ENCODE measurements at places on chromosomes 5 and 9.
A peak's percentile ranks its signal among the peaks of the same experiment; 100 is the strongest.

GRCh38 chr5:154868702-154869101 lies 10.3 kb downstream of the CNOT8 start:
- no peak for DNase-seq

- DNase-seq, result no peak
Measured at GRCh38 chr9:105850852-105851500, 156.6 kb downstream of the TMEM38B start.

DNA sequence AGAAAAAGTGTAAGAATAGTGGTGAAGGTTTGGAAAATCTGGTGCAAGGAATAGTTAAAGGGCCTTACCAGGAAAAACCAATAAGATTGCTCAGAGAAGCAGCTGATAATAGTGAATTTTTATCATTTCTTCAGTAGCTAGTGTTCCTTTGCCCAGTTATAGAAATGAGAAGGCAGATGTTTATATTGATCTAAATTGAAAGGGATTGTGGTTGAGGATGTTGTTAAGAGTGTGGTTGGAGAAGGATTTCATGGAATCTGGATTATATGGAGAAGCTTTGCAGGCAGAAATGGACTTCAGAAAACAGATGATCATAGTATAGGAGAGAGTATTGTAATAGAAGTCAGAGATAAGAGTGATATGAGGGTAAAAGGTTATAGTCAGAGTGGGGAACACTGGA lies 102.6 kb downstream of the XRCC4 start:
- no peak for DNase-seq

DNA sequence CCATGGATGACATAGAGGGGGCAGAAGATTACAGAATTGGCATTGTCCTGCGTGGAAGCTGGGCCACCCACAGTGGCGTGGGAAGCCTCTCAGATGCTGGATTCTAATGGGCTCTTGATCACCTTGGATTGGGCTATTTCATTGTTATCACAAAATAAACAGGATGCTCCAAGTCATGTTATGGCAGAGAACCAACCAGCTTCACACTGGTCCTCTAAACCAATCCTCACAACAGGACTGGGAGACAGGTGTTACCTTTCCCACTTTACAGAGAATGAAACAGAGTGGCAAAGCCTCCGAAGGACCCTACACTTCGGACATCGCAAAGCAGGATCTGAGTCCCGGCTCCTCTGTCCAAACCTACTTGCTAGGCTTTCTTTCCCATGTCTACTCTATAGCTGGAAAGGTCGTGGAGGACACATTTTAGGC lies 455 bp upstream of the SMIM3 start:
- no peak for DNase-seq

GRCh38 chr5:124604419-124604818 lies 142.0 kb downstream of the ZNF608 start:
- DNase-seq, result no peak

DNA sequence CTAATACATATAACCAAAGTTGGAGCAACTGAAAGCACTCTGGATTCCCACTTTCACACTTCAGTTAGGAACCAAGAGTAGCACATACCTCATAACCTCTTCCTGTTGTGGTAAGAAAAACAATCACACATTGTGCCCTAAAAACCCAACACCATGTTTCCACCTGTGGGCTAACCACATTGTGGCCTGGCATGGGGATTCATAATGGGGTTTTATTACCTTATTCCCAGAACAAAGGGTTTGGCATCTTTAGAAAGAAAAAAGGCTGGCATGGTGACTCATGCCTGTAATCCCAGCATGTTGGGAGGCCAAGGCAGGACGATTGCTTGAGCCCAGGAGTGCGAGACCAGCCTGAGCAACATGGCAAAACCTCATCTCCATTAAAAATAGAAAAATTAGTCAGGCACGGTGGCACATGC lies 60.6 kb downstream of the HSD17B3 start:
- no peak for DNase-seq

DNA sequence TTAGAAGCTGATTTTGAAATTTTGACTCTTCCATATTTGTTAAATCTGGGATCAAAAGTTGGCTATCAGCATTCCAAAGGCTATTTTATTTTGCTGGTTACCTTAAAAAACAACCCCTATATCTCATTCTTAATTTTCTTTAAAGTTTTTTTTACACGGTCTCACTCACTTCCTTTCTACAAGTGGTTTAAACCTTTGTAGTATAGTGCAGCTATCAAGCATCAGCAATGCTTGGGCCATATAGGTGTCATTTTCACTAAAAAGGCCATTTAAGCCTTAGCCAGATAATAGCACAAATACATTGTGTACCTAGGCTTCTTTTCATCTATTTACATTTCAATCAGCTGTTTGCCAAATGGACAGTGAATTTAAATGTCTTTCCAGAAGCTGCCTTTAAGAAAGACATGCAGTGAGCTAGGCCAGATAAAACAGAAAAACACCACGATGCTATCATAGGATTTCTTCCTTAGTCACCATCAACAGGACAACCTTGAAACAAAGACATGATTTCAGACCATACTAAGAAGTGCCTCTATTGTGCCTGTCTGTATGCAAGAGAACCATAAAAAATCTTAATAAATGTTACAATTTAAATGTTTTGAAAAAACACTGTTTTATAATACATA lies 104.2 kb downstream of the RAPGEF6 start:
- no peak for DNase-seq

DNA sequence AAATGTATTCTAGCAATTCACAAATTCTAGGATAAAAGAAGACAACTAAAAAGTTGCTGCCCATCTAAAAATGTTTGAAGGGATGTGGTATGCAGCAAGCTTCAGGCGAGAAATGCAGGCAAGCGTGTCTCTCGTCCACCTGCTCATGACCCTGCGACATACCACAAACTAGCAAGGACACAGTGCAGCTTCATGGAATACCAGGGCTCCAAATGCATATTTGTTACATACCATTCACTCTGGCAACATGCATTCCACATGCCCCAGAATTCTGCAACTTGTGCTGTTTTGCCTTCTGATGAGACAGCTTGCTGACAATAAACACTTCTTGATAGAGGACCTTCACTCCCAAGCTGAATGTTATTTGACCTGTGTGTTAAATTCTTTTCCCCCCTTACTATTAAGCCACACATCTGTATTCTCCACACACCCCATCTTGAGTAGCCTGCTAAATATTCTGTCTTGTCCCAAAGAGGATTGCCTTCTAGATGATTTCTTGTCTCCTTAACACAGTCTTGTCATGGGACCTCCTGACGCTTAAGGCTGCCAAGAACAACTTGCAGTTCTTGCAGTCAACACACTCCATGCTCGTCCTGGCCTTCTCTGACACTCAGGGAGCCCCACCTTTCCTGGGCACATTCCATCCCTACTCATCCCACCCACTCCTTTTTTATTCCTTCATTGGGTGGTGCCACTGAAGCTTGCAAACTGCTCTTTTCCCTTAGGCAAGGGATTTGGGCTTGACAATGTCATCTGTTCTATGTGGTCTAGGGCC lies 340.5 kb downstream of the PIK3R1 start:
- no peak for DNase-seq

DNA sequence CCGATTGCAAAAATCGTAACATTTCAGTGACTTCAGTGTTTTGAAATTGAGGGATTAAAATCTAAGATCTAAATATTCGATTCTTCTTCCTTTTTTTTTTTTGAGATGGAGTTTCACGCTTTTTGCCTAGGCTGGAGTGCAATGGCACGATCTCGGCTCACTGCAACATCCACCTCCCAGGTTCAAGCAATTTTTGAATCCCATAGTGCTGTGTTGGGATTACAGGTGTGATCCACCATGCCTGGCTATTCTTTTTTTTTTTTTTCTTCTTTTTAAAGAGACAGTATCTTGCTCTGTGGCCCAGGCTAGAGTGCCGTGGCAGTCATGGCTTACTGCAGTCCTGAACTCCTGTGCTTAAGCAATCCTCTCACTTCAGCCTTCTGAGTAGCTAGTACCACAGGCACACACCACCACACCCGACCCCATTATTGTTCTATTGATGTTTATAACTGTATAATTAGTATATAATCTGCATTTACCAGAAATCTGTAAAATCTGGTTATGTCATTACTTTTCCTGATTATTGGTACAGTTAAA lies 42.7 kb downstream of the NSD1 start:
- DNase-seq, result no peak

- DNase-seq, result no peak
Measured at GRCh38 chr9:132994410-132995120, 16.1 kb downstream of the GFI1B start.

DNA sequence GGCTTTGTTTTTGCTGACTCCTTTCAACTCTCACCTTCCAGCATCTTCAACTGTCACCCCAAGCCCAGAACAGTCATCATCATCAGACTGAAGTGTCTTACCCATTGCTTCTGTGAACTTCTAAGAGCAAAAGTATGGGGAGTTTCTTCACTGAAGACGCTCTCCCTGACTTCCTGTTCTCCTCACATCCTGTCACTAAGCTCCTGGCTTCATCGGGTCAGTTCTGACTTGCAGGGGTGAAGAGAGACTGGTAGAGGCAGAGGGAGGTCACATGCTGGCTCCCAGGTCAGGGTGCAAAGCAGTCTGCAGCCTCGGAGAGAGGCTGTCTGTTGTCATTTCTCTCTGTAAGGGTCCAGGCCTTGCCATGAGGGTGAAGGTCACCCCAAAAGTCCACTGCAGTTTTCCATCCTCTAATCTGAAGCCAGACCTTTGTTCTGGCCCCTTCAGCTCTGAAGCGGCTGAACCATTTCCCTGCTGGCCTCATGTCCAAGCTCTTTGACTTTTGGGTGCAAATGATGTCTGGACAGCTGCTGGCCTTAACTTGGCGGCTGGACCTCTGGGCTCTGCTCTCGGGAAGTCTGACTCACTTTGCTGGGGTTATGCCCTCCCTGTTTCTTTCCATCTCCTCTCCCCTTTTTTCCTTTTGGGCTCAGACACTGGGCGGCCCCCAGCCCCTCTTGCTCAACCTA lies 305.0 kb downstream of the RAB3C start:
- no peak for DNase-seq

GRCh38 chr5:1280177-1281037 lies 14.5 kb downstream of the TERT start:
- no peak for DNase-seq

DNA sequence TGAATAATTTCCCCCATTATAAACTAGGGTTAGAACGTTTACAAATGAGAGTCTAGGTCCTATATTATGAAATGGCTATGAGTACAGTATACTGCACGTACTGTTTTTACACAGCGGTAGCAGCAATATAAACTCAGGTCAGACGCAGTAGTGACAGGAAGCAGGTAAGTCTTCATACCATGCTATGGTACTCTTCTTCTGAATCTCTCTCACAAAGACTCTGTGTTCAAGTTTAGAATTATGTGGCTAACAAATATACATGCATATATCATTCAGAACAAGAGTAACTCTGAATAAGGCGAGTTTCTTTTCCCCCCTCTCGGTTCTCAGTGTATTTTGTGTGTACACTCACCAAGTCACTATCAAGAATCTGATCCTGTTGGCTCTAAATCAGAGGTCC lies 114.9 kb upstream of the KLF9 start:
- no peak for DNase-seq

- DNase-seq, result no peak
Measured at GRCh38 chr9:129071526-129072126, 9.3 kb upstream of the DOLPP1 start.

GRCh38 chr9:127005770-127006314 lies 91.3 kb downstream of the RALGPS1 start:
- no peak for DNase-seq

DNA sequence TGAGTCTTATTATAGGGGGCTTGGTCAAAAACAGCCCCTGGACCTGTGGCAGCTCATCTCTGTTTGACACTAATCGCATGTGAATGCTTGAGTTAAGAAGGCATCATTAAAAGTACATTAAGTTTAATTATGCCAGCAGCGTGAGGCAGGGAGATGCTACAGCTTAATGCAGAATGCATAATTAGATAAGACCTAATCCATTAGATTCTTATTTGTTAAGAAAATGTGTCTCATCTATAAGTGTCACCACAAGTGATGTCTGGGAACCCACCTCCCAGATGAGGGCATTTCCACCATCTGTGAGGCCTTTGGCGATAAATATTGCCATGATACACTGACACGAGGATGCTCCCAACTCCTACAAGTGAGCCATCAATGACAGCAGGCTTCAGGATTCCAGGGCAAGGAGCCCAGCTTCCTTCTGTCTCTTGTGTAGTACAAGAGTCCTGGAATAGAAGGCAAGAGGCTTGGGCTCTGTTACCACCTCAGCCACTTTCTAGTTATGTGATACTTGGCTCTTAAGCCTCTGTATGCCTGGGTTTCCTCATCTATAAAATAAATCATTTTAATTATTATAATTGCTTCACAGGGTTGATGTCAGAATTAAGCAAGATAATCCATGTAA lies 202.7 kb downstream of the FAM114A2 start:
- no peak for DNase-seq

DNA sequence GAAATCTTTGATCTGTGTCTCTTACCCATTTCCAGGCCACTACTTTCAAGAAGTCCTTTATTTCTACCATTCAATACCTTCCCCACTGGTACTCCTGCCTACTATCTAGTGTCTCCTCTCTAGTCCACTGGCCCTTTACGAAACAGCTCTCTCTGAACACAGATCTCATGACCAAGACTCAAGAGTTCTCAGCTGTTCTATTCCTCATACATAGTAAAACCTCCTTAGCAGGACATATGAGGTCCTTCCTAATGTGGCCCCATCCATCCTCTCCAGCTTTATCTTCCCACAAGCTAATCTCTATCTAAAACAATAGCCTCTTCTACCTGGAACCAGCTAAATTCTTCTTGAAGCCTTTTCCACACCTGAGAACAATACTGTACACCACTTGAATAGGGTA lies 2.6 kb downstream of the TEX10 start:
- DNase-seq, result no peak

DNA sequence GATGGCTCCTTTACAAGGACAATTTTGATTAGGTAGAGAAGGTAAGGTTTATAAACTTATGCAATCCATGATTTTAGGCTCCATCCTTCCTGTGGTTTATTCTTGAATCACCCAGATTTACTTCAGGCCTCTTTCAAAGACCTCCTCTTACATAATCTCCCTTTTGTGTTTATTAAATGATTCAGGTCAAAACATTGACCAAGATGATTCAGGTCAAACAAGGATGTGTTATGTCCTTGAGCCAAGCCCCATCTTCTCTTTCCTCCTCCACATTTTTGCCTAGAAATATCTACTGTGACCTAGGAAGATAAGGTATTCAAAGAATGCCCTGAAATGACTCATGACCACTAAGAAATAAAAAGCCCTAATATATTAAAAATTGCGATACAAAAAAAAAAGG lies 31.8 kb upstream of the TLR4 start:
- DNase-seq, result no peak

DNA sequence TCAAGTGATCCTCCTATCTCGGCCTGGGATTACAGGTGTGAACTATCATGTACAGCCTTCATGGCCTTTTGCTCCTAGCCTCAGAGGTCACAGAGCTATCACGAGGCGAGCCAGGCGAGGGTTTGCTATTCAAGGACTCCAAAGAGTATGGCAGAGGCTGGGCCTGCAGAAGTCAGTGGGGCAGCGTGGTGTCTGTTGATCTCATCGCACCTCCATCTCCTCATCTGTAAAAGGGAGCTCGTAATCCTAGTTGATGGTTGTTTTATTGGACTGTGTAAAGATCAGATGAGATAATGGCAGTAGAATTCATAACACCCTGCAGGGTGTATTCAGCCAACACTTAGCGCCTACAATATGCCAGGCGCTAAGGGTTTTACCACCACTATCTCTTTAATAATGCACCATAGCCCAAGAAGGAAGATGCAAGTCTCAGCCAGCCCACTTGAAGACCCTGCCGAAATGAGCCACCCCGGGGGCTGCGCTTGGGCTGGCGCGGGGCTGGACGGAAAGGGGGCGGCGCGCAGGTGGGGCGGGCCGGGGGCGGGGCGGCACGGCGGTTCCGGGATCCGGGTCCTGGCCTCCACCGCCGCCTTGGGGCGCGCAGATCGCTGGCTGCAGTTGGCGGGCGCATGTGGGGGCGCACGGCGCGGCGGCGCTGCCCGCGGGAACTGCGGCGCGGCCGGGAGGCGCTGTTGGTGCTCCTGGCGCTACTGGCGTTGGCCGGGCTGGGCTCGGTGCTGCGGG lies at the start of gene GALNT12:
TSS of gene GALNT12 (plus strand) at position 601 of the 744 bp plus-strand sequence. CDS start at position 630, 29 bp downstream.
- DNase-seq, result peak; percentile 42
